NCI-H345 (cell line): ENCODE measurements at places on chromosomes 7 and 10.

- no peak for DNase-seq
Observed at GRCh38 chr10:71359364-71360046, 37.2 kb upstream of the CDH23 start.

GRCh38 chr7:132526111-132526740, 50.0 kb downstream of the PLXNA4 start:
- no peak for DNase-seq

- no peak for DNase-seq
Observed at GRCh38 chr10:61153771-61154170, 209.8 kb upstream of the RHOBTB1 start.

DNA sequence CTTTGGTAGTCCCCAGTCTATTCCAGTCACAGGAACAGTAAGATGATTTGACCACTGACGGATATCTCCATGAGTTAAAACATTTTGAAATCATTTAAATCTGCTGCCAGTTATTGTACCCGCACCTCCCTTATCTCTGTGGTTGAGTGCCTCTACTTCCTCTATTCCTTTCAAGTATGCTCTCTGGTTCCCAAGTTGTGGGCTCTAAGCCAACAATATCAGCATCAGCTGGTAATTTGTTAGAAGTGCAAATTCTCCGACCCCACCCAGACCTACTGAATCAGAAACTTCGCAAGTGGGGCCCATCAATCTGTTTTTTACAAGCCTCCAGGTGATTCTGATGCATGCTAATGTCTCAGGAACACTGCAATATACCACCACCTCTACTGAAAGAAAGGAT, 235.5 kb downstream of the CCSER2 start:
- no peak for DNase-seq

DNA sequence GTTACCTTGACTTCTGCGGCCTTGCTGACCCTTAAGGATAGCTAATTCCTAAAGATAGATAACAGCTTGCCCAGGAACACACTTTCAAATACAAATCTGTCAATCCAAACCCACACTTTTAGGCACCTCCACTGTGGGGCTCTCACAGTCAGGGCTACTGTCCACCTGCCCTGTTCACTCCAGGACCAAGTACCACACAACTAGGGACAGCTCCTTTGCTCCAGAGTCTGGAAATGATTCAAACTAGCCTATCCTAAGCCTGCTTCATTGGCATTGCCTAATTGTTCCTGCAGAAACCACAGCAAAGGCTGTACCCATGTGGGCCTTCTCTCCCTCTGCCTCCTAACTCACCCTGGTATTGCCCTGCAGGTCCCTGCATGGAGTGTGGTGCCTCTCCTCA, 538.9 kb upstream of the IGFBP3 start:
- DNase-seq = no peak

GRCh38 chr7:80473751-80474150, 38.1 kb downstream of the GNAT3 start:
- no peak for DNase-seq

DNA sequence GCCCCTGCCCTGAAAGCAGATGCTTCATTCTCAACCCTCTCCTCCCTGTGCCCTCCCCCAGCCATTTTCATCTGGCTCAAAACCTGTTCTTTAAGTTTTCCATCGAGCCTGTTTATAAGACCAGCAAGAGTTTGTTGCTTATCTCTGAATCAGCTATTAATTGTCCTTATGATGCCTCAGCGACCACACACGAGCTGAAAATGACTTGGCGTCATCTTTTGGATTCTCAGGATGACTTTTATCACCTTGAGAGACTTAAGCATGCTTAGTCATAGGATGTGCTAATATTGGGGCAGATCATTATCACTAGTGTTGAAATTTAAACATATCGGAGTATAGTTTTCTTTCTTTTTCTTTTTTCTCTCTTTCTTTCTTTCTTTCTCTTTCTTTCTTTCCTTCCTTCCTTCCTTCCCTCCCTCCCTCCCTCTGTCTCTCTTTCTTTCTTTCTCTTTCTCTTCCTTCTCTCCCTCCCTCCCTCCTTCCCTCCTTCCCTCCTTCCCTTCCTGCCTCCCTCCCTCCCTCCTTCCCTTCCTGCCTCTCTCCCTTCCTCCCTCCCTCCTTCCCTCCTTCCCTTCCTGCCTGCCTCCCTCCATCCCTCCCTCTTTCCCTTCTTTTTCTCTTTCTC, 184.5 kb downstream of the PHTF2 start:
- no peak for DNase-seq

- no peak for DNase-seq
Observed at GRCh38 chr10:120990831-120991230, 139.7 kb downstream of the WDR11 start.

DNA sequence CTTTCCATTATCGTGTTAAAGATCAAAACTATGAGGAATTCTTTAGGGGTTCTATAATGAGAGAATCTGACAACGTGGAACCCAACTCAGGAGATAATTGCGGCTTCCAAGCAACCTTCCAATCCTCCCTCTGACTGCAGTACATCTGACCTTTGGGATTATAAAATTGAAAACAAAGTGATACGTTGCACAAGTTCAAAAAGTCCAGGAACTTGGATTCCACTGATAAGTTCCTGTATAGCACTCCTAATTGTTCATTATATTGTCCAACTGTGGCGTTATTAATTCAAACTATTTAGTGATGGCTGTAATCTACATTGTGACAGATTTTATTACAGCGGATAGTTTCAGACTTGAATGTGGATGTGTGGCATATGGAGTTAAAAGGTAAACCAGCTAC, 15.4 kb downstream of the MALRD1 start:
- DNase-seq = no peak

- peak; percentile 33 for DNase-seq
Observed at GRCh38 chr7:141014125-141014523, 628 bp downstream of the MRPS33 start.

GRCh38 chr10:114184276-114184675, 5.1 kb downstream of the TDRD1 start:
- DNase-seq = no peak

DNA sequence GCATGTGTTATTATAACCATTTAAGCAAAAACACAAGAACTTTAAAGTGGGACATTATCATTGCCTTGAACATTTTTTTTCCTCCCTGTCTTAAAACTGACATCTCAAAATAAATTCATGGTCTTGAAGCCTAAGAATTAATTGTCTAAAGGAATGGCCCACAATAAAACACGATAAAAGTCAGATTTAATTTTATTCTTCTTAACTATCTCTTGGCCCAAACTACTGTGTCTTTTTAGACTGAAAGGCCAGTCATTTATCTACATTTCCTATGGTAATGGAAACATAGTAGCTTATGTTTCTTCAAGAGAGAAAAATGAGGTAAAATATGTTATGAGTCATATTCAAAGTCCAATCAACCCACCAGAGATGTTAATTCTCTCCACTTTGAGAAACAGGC, 24.4 kb upstream of the ETV1 start:
- no peak for DNase-seq

GRCh38 chr7:136353287-136353686, 376.1 kb upstream of the MTPN start:
- no peak for DNase-seq

GRCh38 chr10:100683545-100684300, 61.7 kb upstream of the PAX2 start:
- no peak for DNase-seq

- DNase-seq = no peak
Observed at GRCh38 chr10:18140149-18140956, at the start of gene CACNB2. Gene CACNB2 (plus strand): TSS chr10:18140424.
